Fibroblast of villous mesenchyme (primary cell): ENCODE measurements at places on chromosomes 4 and X. TPM values are rescaled to one million over a fixed set of nuclear protein-coding genes. Genes with fewer than 3 reads are reported as not detected.

The DKK2 gene
- total RNA-seq = under 0.01 and 0.43 TPM in 2 replicates

The CLCN4 gene
- total RNA-seq = 1.3 and 2.3 TPM in 2 replicates

DNA sequence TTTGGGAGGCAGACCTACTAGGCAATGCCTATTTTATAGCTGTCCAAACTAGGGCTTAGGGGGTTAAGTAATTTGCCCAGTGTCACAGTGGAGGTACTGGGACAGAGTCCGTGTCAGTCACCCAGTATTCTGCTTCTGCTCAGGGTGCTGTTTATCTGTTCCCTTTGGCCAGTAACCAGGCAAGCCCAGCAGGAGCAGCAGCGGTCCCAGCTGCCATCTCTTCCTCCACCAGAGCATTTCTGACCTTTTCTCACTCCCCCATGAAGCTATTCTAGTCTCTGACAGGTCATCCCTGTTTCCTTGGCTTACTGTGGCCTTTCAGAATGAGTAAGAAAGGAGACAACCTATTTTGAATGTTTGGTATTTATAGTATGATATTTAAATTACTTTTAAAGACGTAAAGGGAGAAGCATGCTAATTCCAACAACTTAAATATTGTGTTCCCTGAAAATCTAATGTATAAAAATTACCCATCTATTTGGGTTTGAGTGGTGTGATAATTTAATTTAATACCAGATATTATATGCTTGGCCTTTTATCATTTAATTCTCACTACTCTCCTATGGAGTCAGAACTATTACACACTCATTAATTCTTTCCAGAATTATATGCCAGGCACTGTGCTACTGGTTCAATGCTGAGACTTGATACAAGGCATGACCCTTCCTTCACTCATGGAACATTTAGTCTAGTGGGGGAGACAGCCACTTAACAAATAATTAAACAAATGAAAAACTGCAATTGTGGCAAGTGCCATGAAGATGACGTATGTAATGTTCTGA, 60.6 kb downstream of the RPS6KA3 start:
- no peak for DNase-seq

The PASD1 gene
- total RNA-seq = not detected in 2 replicates
